ENCODE measurements at places on chromosomes 4 and X. TPM values are rescaled to one million over a fixed set of nuclear protein-coding genes. Genes with fewer than 3 reads are reported as not detected.

The RIPPLY1 gene
- total RNA-seq: not detected

The GC gene
- total RNA-seq: not detected

The TRAM1L1 gene
- 0.75 TPM for total RNA-seq

The CPE gene
- 9.1 TPM for total RNA-seq

The STK32B gene
- total RNA-seq: not detected

The SPANXA1 gene
- not detected for total RNA-seq

The FAM9C gene
- total RNA-seq: not detected

The ARHGAP36 gene
- total RNA-seq: not detected

The XAGE2 gene
- not detected for total RNA-seq

The TMSB15C gene
- 1.3 TPM for total RNA-seq

The LANCL3 gene
- total RNA-seq: 0.54 TPM

The NUDT11 gene
- total RNA-seq: 1.1 TPM

The PF4V1 gene
- total RNA-seq: not detected

The DCAF8L1 gene
- not detected for total RNA-seq

The ZAR1 gene
- not detected for total RNA-seq
